ENCODE measurements at places on chromosomes 12 and 14.

DNA sequence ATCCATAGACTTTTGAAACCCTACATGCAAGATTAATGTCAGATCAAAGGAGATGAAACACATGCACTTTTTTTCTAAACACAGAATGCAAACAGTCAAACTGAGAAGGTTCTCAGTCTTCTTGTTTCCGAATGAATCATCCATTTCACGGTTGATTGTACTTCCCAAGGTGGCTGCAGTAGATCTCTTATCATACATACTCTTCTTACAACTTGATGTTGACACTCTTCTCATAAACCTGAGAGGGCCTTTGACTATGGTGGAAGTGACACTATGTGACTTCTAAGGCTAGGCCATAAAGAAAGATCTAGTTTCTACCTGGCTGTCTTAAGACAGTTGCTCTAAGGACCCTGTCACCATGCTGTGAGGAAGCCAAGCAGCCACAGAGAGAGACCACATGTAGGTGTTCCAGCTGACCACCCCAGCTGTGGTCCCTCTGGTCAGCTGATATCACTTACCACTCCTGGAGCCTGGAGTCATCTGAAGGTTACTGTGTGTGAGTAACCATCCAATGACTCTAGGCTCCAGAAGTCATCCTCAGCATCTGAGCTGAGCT is 67.2 kb upstream of the HMGA2 start:
- no peak for DNase-seq

DNA sequence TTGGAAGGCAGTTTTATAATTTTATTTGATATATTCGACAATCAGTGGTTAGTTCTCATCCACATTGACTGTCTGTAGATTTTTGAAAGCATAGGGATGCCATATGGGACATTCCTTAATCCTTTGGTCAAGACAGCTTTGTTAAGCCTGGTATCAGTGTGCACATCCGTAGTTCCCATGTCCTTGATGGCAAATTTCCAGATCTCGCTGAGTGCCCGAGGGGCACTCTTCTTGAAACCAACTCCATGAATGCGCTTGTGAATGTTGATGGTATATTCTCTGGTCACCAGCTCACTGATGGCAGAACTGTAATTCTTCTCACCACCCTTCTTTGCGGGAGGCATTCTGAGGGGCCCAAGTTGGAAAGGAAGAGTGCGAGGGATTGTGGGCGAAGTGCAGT is 6.1 kb upstream of the DENND5B start:
- no peak for DNase-seq

DNA sequence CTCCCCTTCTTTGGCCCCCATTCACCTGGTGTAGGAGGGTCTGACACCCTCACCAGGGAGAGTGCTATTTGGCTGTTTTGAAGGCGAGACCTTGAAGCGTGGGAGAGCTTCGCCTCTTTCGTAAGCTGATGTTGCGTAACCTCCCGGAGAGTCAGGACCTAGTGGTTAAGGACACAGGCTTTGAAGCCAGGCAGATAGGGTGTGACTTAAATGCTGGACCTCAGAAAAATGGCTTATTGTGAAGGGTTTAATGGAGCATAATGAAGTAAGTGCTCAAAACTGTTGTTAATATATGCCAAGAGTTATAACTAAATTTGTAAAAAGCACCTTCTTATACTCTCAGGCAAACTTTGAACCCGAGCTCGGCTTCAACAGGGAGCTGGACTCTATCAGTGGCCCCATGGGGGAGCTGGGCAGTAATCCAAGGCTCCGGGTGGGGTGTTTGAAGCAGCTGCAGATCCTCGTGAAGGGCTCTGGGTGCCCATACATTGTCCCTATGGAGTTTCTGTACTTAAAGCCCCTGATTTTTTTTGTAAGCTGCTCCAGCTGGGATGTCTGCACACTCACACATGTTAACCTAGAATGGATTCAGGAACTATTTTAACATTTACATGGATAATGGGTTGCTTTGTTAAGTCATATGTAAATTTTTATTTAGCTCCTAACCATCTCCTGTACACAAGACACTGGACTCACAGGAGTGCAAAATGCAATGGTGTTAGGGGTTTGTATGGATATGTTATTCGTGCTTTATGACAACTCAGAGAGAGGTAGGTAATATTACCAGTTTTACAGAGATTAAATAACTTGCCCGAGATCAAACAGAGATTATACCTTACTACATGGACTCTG is 26.0 kb downstream of the PPFIBP1 start:
- no peak for DNase-seq

- no peak for DNase-seq
Observed at GRCh38 chr12:114190971-114191370, 215.0 kb downstream of the TBX5 start.

GRCh38 chr14:78851189-78851588 is 681.0 kb downstream of the NRXN3 start:
- no peak for DNase-seq

- DNase-seq, result no peak
Observed at GRCh38 chr14:101073598-101073965, 170.1 kb upstream of the RTL1 start.

DNA sequence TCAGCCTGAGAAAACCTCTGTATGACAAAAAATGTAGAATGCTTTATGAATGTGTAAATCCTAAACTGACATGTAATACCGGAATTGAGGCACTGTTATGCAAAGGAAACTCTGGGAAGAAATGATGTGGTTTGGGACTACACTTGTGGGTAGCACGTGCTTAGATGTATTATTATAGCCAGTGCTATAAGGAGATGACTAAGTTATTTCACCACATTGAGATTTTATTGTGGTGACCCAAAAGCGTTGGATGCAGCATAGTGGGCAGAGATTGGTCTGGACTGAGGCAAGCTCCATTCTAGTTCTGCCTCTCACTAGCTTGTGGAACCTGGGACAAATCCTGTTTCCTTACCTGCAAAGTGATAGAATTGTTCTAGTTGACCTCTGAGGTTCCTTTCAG is 172.2 kb downstream of the SNAPC1 start:
- DNase-seq, result no peak

DNA sequence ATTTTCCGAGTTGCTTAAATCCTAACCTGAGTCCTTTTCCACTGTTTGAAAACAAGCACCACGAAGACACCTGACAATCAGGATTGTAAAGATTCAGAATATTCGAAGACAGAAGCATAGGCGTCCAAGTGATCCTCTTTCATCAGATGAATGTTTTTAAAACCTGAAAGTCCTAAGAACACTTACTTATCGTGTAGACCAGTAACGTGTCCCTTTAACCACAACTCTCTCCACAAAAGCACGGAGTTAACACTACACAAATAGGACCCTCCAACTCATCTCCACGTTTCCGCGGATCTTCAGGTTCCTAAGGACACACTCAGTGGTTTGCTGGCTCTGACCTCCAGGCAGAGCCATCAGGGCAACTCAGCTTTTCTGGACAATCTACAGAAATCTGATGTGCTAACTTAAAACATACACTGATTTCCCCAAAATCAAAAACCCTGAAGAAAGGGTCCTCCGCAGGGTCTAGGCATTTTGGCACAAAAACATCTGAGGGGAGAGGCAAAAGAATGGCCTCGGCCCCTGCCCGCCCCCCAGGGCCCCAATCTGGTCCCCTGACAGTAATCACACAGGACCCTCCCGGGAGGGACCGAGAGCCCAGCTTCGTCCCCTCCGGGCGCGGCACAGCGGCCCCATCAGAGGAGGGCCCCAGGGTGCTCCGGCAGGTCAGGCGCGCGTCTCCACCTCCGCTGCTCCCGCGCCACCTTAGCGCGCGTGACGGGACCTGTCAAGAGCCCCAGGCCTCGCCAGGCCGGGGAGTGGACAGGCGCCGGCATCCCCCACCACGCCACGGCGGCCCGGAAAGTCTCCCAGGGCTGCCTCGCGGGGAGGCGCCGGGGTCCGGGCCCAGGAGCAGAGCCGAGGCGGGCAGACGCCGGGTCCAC is 925 bp downstream of the DICER1 start:
- DNase-seq, result peak; percentile 17

GRCh38 chr12:48247181-48247966 is 44.3 kb upstream of the OR10AD1 start:
- no peak for DNase-seq

DNA sequence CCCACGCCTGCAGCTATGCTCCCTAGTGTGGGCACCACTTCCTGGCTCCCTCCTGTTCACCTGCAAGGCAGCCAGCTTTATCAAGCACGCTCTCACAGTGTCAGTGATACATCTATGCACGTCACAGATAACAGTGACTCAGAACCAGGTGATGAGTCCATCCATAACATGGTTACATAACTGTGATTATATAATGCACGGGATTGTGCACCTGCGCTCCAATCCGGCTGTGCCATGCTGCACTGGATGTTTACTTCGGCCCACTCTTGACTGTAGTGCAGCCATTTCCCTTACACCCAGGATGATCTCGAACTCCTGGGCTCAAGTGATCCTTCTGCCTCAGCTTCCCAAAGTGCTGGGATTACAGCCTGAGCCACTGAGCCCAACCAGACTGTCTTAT is 38.4 kb upstream of the CEP83 start:
- DNase-seq, result no peak

All from activated T-cell treated with anti-CD3 and anti-CD28 coated beads for 1 hour (primary cell).